ENCODE measurements at places on chromosomes 5 and 9.

DNA sequence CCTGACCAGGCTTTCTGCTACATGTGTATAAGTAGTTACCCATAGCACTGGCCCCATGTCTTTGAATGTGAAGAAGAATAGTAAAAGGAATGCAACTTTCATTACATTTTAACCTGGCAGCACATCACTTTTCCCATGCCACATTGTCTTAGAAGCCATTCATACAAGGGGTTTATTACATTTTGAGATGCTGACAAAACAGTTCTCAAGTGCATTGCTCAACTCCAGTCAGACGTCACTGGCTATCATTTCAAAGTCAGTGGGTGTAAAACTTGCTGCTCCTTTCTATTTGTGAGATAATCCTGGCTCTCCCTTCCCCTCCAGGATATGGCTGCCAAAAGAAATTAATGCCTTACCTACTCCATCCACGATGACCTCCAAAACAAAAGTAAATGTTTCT, 97.0 kb upstream of the VCAN start:
- no peak for DNase-seq

DNA sequence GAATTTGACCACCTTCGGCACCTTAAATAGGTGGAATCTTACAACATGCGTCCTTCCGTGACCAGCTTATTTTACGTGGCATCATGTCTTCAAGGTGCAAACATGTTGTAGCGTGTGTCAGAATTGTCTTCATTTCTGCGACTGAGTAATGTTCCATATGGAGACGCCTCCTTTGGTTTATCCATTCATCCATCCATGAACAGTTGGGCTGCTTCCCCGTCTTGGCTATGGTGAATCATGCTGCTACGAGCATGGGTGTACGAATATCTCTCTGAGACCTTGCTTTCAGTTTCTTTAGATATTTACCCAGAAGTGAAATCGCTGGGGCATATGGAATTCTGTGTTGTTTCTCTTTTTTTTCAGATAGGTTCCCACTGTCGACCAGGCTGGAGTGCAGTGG, 391.9 kb upstream of the IRX2 start:
- no peak for DNase-seq

DNA sequence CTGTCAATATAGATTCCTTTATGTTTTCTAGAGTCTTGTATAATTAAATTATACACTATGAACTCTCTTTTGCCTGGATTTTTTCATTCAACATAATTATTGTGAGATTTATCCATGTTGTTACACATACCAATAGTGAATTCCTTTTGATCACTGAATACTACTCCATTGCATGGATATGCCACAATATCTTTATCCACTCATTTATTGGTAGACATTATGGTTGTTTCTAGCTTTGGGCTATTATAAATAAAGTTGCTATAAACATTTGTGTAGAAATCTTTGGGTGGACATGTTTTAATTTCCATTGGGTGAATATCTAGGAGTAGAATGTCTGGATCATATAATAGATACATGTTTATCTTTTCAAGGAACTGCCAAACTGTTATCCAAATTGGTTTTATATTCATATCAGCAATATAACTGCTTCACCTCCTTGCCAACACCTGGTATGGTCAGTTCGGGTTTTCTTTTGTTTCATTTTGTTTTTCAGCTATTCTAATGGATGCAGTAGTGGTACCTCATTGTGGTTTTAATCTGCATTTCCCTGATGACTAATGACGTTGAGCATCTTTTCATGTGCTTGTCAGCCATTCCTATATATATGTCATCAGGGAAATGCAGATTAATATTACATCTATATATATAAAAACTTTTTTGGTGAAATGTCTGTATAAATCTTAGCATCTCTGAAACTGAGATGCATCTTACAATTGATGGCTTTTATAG, 32.1 kb upstream of the TCF7 start:
- DNase-seq = no peak

DNA sequence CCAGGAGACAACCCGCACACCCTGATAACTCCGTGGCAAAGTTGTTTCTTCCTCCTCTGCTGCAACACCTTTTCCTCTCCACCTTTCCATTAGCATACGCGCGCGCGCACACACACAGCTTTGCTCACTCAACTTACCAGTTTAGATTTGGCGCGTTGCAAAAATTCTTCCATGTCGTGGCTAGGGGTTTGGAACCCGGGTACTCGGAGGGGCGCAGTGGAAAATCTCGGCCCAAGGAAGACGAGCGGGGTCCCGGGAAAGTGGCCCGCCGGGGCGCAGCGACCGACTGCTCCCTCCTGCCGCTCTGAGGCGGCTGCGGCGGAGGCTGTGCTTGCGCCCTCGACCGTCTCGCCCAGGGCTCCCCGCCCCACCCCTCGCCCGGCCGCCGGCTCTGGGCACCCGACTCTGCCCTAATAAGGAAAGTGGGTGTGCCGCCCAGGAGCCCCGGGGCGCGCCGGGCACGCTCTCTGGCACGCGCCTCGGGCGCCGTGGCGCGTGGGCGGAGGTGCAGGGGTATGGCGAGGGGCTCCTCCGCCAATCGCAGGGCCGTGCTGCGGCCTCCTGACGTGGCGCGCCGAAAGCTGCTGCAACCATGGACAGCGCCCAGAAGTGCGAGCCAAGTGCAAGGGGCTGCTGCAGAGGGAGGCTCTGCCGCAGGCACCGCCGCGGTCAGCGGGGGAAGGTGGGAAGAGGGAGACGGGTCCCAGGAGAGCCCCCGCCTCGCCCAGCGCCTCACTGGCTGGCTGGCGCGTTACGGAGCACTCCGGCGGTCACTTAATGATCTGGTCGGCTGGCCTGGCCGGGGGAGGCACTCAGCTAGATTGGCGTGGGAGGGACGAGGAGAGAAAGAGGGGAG, at the start of gene PRUNE2:
Gene PRUNE2, minus strand, starts transcription at position 324 of the 856 bp plus-strand sequence. Its CDS starts 151 bp downstream, at position 173.
- no peak for DNase-seq

DNA sequence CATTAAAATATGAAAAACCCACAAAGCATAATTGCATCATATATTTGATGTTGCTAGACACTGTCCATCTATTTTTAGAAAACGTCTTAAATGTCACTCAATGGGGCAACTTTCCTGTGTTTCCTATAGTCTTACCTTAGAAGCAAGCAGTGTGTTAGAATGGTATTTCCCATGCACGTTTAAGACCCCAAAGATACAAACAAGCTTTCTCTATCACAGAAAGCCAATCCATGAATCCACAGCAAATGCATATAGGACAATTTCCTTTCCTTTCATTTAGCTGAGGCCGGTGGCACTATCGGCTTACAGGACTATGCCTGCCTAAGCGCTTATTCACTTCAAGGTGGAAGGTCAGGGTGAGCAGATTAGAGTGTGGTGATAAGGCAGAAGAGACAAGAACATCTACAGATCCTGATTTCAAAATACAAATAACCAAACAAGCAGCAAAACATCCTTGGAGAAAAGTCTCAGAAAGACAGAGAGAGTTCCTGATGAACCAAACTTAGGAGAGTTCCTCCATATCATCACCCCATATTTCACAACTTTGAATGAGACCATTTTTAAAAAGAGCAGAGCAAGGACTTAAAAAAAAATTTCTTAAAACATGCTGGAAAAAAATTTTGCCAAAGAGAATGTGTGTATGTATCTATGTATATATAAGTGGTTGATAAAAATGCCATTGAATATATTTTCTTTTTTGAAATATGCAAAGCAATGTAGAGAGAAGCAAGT, 57.2 kb downstream of the MEF2C start:
- no peak for DNase-seq

DNA sequence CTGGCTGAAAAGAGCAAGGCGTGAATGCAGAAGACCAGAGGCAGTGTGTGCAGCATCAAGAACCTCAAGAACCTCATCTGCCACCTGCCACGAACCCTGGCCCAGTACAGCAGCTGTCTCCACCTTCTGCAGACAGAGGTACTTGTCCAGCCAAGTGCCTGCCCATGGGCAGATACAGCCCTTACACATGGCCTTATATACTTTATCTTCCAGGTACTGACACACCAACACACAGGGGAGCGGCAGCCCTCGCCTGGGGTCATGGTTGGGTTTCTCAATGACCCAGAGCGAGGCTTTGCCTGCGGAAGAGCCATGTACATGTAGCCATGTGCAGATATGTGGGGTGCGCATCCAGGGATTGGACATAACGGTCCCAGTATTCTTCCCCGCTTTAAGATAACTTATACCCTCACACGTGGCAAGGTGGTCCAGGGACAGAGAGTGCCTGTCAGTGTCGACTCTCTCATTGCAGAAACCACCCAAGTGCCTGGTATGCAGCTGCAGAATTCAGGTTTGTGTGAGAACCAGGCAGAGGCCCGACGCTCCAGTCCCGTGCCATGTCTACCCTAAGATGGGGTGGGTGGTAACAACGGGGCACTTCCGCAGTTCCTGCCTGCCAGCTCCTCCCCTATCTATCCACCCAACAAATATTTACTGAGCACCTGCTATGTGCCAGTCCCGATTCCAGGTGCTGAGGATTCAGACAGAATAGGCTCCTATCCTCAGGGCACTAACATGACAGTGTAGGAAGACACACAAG, 206.9 kb downstream of the FSTL4 start:
- DNase-seq = no peak

- DNase-seq = no peak
These were observed 260.4 kb downstream of the MLLT3 start for GRCh38 chr9:20361656-20362570.

GRCh38 chr9:87592554-87593358, 95.1 kb downstream of the DAPK1 start:
- no peak for DNase-seq

- no peak for DNase-seq
These were observed at the start of gene CYSRT1 for GRCh38 chr9:137224830-137225694. Gene CYSRT1, plus strand, starts transcription at chr9:137225174. Its CDS starts 448 bp downstream, at chr9:137225622.

DNA sequence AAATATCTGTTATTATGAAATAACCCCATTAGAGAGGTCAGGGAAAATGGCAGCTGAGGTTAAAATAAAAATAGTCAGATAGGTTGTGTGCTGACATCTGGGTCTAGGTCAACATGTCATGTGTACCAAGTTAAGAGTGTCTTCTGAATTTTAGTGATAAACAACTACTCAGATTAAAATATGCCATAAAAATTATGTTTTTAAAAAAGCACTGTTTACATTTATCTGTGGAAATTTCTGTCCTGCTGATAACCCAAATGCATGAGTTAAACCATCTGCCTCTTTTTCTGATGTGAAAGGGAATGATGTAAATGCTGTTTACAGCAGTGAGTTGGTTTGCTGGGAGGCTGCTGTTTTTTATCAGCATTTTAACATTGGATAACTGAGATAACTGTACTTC, 361.2 kb upstream of the TARS1 start:
- no peak for DNase-seq

DNA sequence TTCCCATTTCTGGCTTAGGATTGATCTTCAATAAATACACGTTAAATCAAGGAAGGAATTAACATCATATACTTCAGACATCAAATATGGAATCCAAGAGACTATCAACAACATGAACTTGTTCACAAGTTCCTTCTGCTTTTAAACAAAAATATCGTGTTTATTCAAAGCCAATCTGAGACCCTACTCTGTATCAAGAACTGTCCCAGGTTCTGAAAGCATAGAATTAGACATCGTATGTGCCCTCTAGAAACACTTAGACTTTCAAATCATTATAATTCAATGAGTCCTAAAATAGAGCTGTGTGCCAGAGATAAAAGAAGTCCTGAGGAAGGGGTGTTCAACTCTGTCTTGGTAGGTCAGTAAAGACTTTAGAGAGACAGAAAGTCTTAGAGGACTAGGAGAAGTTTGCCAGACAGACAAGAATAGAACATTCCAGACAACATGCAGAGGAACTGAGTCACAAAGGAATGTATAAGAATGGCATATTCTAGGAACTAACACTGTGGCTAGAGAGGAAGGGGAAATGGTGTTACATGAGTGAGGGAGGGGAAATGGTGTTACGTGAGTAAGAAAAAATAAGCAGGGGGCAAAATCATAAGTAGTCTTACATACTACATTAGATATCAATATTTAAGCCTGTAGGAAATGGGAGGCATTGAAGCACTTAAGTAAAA, 2.9 kb downstream of the TPD52L3 start:
- no peak for DNase-seq

DNA sequence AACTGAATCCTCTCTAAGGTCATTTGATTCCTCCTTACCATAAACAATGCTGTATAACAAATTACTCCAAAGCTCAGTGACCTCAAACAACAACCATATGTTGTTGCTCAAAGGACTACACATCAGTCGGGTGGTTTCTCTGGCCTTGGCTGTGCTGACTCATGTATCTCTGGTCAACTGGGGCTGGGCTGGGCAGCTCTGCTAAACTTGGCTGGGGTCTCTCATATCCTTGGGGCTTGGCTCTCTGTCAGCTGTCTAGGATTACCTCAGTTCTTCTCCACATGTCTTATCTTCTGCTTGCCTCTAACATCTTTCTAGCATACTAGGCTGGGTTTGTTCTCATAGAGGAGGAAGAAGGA, 86.4 kb downstream of the GALNT10 start:
- no peak for DNase-seq

GRCh38 chr5:32628049-32628844, 42.9 kb downstream of the SUB1 start:
- DNase-seq = no peak

DNA sequence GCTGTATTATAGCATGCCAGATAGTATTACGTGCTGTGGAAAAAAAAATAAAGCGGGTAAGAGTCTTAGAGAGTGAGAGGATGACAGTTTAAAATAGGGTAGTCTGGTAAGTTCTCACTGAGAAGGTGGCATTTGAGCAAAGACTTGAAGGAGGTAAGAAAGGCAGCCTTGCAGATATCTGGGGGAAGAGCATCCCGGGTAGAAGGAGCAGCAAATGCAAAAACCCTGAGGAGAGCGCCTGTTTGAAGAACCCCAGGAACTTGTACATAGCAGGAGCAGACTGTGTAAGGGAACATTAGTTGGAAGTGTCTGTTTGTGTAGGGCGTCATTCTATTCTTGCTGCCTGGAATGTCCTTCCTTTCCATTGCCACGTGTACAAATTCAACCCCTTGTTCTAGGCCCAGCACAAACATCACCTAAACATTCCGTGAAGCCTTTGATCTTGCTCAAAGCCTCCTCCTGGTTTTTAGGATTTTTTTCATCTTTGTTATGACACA, 2.6 kb downstream of the AP3S1 start:
- DNase-seq = no peak

DNA sequence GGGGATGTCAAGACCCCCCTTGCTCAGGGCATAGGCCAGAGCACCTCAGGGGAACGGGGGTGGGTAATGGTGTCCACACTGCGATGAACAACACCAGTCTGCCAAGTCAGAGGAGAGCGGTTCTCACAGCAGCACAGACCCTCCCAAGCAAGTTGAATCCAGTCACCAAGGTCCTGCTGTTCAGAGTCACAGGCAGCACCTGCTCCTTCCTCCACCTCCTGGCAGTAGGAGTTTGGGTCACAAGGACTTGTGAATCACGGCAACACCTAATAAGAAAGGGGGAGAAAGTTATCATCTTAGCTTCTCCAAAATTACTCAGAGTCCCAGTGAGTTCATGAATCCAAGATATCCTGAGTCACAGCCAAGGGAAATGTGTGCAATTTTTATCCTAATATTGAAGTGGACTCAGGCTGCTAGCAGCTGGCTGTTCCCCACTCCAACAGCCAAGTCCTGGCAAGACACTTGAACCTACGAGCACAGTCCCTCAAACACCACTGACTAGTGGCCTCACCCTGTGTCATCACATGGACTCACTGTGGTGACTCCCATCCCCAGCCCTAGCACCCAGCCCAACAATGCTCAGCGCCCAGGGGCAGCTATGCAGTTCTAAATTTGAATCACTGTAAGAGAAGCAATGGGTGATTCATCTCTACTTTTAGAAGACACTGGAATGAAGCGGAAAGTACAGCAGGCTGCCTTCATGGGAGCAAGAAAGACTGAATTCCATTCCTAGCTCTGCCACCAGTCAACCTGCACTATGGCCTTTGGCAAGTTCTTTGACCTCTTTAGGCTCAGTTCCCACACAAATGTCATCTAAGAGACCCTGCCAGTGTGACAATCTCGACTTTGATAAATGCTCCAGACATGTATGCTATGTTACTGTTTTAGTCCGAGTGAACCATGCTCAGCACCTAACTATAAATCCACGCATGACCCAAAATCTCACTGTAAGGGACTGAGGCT, 113.7 kb downstream of the KLHL3 start:
- no peak for DNase-seq
